NB4 (cell line): ENCODE measurements at places on chromosomes 13 and 19.

DNA sequence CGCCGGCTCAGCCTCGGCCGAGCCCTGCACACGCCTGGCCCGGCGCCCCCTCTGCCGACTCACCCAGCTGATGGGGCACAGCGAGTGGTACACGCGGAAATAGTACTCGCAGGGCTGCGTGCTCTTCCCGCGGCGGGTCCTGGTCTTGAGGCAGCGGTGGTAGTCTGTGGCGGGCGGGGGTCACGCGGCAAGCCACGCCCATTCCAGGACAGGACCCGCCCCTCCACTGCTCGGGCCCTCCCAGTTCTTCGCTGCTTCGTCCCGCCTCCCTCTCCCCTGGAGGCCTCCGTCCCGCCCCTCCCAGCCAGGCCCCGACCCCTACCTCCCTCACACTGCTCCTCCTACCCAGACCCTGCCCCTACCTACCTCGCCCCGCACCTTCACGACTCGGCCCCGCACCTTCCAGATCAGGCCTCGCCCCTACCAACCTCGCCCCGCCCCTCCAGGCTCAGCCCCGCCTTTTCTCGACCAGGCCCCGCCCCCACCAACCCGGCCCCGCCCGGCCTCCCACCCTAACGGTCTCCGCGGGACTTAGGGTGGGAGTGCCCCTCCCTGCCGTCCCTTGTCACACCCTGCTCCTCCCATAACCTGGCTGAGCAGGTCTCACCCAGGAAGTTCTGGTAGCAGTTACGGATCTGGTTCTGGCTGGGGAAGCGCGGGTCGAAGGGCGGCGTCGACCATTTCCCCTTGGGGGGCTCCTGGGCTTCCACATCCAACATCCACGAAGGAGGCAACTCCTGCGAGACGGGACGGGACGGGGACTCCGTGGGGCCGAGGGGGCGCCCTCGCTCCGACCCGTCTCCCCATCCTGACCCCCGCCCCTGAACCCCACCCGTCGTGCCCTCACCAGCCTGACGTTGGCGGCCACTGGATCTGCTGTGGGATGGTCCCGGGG, 469 bp downstream of the COX6B2 start:
- peak; percentile 35 for DNase-seq

GRCh38 chr19:10603873-10604459, 16.9 kb upstream of the AP1M2 start:
- peak; percentile 90 for DNase-seq

DNA sequence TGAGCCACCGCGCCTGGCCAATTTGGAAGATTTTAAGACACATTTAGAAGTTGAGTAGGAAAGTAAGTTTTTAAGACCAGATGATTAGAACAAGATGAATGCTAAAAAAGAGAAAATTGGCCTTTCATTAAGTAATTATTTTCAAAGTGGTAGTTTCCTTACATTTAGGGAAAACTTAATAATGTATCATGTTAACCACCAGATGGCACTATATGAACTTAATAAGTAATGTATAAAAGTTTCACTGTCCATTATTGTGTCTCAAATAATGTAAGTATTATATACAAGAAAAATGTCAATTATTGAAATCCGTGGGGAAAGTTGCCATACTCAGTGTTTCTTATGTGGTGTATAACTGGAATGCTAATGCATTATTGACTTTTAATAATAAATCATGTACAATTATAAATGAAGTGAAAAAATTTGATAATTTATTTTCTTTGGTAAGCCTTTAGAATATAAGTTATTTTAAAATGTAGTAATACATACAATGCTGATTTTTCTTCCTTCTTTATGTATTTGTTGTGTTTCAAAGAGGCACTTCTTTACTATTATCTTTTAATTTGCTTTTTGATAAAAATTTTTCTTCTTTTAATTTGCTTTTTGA, 29.2 kb downstream of the COG6 start:
- DNase-seq, result peak; percentile 55

- peak; percentile 55 for DNase-seq
These were observed 18.2 kb downstream of the ARHGAP33 start for GRCh38 chr19:35793381-35794165.

DNA sequence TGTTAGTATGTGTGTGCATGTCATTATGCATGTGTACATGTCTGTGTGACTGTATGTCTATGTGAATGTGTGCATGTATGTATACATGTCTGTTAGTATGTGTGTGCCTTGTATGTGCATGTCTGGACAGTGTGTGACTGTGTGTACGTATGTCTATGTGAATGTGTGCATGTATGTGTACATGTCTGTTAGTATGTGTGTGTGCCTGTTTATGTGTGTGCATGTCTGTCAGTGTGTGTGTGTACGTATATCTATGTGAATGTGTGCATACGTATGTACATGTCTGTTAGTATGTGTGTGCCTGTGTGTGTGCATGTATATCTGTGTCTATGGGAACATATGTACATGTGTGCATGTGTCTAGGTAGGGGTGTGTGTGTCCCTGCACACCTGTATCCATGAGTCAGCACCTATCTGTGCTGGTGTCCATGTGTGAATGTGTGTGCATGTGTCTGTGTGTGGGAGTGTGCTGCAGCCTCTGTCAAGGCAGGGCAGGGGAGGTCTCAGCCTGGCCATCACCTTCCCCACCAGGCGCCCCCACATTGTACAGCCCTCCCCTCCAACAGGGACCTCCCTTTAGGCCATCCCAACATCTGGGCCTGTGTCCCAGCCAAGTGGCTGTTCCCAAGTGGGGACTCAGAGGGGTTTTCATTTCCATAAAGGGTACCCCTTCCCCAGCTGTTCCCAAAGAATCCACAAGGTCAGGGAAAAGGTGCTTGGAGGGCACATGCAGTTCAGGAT, 4.4 kb downstream of the GAS6 start:
- no peak for DNase-seq

- no peak for DNase-seq
These were observed 65.0 kb downstream of the DOCK9 start for GRCh38 chr13:98912846-98913245.

DNA sequence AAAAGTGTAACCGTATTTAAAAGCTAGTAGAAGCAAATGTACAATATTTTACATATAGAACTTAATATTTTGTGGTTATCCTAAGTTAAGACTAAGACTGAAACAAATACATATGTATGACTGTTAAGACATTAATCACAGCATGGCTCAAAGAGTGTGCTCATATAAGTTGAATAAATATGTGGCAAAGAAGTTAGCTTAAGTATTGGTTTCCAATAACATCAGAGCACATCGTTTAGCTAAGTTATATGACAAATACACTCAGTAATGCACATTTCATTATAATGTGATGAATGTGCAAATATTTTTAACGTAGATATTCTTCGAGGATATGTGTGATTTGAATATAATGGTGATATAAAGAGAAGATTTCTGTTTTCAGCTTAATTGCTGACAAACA, 253.8 kb downstream of the SLITRK5 start:
- no peak for DNase-seq

GRCh38 chr13:55160867-55161266, 1979.9 kb upstream of the PRR20A start:
- no peak for DNase-seq

DNA sequence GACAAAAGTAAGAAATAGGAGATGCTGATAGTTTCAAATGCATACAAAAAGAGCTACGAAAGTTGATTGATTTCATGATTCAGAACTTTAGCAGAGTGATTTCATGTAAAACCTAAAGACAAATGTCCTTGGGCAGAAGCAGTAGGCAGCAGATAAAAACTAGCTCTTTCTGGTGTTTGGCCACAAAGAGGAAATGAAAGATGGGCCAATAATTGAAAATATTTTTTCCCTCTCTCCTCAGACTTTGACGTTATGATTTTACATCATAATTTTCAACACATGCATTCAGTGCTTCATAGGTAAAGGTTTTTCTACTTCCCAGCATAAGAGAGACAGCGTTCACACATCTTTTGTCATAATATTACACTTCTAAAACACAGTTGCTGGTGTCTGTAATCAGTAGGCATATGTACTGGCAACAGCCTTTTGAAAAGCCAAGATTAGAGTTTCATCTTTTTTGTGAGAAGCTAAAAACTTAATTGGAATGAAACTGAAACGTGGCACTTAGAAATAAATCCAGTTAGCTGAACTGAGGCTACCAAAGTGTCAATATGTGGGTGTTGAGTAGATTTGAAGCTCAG, 9.3 kb downstream of the SCEL start:
- no peak for DNase-seq

DNA sequence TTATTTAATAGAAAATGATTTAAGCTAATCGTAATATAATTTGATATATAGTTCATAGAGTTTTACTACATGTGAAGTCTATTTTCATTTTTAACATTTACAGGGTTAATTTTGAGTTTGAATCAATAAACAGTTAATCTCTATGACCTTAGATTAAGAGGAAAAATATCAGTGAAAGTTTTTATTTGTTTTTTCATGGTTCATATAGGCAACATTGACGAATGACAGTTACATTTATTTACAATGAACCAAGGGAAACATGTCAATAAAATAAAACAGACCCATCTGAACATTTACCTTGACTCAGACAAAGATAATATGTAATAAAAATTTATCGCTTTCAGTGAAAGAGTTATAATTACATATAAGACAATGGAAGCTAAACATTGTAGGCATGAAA, 346.6 kb upstream of the SLITRK5 start:
- no peak for DNase-seq

DNA sequence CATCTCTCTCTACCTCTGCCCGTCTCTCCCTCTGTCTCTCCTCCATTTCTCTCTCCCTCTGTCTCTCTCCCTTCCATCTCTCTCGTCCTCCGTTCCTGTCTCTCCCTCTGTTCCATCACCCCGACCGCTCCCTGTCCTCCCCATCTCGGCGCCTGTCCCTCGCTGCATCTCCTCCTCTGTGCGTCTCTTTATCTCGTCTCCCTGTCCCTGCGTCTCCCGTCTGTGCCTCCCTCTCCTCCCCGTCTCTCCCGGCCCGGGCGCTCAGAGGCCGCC, 4.6 kb downstream of the GRIN2D start:
- DNase-seq, result no peak

DNA sequence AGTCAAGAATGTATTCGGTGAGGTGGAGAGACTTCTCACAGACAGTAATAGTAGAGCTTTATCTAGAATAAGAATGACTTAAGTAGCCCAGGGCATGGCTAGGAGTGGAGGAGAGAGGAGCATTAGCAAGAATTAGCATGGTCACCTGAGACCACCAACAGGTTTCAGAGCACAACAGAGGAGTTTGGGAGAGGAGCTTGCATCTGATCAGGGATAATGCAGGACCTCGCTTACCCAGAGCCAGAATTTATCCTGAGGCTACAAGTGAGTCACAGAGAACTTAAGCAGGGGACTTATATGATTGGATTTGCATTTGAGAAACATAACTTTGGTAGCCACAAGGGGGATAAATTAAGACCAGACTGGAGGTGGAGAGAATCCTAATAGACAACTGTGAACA, 102.1 kb upstream of the FNDC3A start:
- DNase-seq, result no peak

GRCh38 chr13:78298657-78299056, 304.7 kb downstream of the POU4F1 start:
- DNase-seq, result no peak

- no peak for DNase-seq
These were observed 389.9 kb downstream of the RFC3 start for GRCh38 chr13:34207872-34208271.

DNA sequence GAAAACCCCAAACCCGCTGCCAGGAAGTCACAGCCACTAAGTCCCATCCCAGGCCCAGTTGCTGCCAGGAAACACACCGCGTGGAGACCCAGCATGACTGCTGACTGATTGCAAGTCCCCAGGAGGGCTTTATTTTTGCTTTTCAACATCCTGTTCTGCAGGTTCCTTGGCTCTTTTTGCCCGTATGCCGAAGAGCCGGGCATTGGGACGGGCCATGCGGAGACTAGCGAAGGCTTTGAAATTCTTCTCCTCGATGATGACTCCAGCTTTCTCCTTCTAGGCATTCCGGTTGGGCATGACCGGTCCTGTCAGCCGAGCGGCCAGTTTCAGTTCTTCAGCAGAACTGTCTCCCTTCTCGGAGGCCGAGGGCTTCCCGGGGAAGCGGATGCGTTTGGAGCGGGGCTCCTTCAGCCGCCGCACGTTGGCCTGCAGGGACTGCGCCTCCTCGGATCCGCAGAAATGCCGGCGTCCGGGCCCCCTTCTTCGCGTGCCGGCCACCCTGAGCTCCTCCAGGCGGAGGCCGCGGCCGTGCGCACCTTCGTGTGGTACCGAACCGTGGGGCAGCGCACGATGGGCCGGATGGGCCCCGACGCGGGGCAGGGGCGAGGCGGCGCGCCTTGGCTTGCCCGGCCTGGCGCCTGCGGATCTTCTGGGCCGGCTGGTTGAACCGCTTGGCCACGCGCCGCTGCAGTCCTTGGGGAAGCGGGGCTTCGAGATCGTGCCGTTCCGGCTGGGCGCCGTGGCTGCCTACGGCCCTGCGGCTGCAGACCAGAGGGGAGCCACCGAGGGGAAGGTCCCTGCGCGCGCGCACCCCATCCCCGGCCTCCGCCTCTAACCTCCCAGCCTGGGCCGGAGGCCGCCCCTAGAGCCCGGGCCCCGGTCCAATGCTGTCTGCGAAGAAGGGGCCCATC, 15.2 kb downstream of the ZSCAN5C start:
- no peak for DNase-seq

- DNase-seq, result no peak
These were observed 829.7 kb downstream of the PCDH17 start for GRCh38 chr13:58461217-58461616.

DNA sequence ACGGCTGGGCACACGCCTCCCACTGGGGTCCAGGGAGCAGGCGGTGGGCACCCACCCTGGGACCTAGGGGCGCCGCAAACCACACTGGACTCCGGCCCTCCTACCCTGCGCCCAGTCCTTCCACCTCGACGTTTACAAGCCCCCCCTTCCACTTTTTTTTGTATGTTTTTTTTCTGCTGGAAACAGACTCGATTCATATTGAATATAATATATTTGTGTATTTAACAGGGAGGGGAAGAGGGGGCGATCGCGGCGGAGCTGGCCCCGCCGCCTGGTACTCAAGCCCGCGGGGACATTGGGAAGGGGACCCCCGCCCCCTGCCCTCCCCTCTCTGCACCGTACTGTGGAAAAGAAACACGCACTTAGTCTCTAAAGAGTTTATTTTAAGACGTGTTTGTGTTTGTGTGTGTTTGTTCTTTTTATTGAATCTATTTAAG, 1.6 kb downstream of the JUNB start:
- no peak for DNase-seq

GRCh38 chr13:62910541-62911060, 1495.0 kb upstream of the PCDH20 start:
- DNase-seq, result no peak

GRCh38 chr13:20192158-20192835, 441 bp downstream of the GJB2 start:
- peak; percentile 54 for DNase-seq

- DNase-seq, result peak; percentile 64
These were observed 3.1 kb upstream of the SPIB start for GRCh38 chr19:50415661-50416033.
